ENCODE measurements at places on chromosomes 2 and 18.

GRCh38 chr18:69795791-69796190 lies 151.9 kb downstream of the CD226 start:
- DNase-seq: no peak

GRCh38 chr2:109379507-109379906 lies 234.3 kb downstream of the SEPTIN10 start:
- no peak for DNase-seq

DNA sequence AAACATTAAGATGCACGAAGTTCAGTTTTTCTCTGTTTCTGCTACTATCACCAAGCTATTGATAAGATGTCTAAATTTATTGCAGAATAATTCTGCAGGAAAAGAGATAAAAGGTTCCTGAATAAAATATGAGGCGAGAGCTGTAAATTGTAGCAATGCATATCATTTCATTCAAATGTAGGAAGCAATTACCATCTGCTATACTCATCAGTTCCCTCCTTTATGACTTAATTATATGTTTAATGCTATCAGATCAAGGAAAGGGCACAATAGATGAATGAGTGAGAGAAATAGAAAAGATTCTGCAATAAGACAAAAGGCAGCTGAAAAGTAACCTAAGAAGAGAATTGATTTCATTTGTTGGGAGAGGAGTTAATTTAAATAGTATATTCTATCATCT lies 108.2 kb upstream of the GALNT5 start:
- DNase-seq: no peak

GRCh38 chr2:129443235-129443864 lies 536.1 kb upstream of the RAB6C start:
- DNase-seq: no peak

All from stimulated activated CD4-positive, alpha-beta T cell treated with anti-CD3 and anti-CD28 coated beads, TNF-alpha, amount 100 ng/mL, for 24 hours (primary cell).